ENCODE measurements at places on chromosomes 1 and 21.

DNA sequence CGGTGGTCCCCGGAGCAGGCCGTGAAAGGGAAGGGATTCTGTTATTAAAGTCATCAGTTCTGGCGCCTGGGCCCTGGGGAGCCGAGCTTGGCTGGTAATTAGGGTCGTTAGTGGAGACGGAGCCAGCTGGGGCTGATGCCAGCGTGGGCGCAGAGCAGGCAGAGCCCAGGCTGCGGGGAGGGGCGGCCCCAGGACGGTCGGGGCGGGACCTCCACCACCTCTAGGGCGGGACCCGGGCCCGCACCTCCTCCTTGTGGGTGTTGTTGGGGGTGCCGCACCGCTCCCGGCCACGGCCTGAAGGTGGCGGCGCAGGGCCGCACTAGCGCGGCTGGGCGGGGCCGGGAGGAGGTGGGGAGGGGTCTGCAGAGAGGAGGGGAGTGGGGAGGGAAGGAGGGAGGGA, 470.6 kb downstream of the PTPRU start:
- no peak for DNase-seq

- no peak for DNase-seq
Measured at GRCh38 chr1:59731591-59731990, 83.2 kb upstream of the HOOK1 start.

DNA sequence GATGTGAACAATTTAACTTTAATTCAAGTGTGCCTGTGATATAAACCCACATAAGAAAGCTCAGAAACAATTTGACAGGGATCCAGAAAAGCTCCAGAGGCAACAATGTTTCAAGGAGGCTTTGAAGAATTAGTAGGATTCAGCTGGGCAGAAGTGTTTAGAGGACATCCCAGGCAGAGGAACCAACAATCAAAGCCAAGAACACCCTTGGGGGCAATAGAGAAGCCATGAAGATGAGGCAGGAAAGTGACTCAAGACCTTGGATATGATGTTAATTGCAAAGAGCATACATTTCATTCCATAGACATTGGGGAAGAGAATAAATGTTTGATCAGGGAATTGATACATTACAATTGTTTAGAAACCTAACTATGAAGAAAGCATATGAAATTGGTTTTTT, 280.3 kb downstream of the LTN1 start:
- no peak for DNase-seq

DNA sequence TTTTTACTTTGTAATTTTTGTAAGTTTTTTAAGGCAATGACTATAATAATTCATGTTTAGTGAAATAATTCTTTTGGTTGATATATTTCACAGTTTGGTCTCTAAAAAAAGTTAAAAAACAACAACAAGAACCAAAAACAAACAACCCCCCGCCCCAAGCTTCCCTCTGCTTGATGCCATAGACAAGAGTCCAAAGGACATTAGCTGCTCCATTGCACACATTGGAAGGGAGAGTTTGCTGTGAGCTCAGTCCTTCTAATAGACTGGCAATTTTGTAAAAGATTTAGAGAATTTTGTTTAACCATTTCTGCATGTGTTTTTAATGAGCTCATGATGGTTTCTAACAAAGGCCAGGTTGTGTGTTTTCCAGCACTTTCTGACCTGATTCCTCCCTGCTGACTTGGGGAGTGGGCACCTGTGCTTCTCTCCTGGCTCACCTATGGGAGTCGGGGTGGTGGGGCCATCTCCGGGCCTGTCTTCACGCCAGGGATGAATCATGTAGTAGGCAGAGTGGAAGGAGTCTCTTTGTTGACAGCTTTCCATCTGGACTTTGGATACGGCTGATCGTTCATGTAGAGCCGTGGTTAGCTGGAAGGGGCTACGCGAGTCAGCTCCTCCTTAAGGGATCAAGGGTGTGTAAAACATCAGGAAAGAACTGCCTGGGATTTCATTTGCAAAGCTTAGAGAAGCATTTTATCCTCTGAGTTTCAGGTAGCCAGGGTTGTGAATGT, 14.1 kb downstream of the ZBTB18 start:
- DNase-seq = no peak

DNA sequence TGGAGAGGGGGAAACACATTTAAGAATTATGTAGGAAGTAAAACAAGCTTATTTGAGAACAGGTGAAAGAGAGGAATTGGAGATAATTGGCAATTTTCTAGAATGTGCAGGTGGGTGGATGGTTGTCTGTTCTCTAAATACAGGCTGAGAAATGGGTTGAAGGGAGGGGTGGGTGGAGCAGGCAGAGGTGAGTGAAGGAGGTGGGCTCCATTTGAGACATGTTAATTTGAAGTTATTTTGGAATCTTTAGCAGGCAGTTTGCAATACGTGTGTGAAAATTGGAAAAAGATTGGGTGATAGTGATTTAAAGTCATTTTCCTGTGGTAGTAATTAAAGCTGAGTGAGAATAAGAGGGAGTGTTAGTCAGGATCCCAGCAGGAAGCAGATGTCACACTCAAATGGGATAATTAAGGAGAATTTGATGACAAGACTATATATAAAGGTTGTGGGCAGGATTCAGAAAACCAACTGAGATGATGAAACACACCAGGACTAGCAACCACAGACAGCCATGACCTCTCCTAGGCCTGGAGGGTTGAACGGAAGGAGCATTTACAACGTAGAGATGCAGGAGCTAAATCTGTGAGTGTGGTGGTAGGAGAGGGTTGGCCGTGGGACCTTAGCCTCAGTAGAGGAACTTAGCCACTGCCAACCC, 40.6 kb downstream of the CHRM3 start:
- no peak for DNase-seq

DNA sequence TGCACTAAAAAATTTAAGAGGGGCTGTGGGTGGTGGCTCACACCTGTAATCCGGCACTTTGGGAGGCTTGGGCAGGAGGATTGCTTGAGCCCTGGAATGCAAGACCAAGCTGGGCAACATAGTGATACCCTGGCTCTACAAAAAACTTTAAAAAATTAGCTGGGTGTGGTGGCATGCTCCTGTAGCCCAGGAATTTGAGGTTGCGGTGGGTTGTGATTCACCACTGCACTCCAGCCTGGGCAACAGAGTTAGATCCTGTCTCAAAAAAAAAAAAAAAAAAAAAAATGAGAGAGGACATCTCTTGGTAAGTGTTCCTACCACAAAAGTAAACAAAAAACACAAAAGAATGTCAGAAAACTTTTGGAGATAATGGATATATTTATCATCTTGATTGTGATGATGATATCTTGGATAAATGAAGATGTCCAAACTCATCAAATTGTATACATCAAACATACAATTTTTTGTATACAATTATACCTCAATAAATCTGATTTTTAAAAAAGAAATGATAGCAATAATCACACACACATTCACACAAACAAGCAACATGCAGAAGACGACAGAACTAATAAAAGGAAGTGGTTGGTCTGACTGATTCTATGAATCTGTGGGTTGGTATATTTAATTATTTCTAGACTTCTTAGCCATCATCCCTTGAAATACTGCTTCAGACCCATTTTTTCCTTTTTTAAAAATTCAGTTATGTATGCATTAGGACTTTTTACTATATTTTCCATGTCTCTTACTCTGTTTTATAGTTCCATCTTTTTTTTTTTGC, 465.9 kb downstream of the PLA2G4A start:
- no peak for DNase-seq

GRCh38 chr1:242854466-242854865, 330.0 kb upstream of the PLD5 start:
- DNase-seq = no peak

DNA sequence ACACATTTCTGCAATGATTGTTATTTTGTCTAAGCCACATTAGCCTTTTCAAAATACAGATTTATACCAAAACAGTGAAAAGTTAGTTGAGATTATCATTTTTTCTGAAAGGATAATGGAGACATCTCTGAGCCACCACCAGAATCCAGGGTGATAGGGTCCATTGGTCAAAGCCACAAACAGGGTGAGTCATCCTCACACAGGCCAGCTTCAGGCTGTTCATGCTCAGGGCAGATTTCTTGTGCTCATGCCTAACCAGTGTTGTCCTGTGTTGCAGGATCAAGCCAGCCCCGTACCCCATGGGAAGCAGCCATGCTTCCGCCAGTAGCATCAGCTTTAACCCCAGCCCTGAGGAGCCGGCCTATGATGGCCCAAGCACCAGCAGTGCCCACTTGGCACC, 13.4 kb downstream of the ELOA start:
- no peak for DNase-seq

GRCh38 chr1:245332085-245332484, 177.3 kb downstream of the KIF26B start:
- no peak for DNase-seq

- DNase-seq = no peak
Measured at GRCh38 chr1:194358208-194358581, 1171.8 kb upstream of the B3GALT2 start.

GRCh38 chr1:165496501-165496900, 47.3 kb upstream of the LRRC52 start:
- no peak for DNase-seq

All from BJ (cell line).